ENCODE measurements at places on chromosomes 5 and 9.

- DNase-seq: no peak
These were observed 17.3 kb downstream of the ALDH1A1 start for GRCh38 chr9:72935595-72935994.

GRCh38 chr9:83596899-83597504, 25.9 kb upstream of the IDNK start:
- peak; percentile 13 for DNase-seq

DNA sequence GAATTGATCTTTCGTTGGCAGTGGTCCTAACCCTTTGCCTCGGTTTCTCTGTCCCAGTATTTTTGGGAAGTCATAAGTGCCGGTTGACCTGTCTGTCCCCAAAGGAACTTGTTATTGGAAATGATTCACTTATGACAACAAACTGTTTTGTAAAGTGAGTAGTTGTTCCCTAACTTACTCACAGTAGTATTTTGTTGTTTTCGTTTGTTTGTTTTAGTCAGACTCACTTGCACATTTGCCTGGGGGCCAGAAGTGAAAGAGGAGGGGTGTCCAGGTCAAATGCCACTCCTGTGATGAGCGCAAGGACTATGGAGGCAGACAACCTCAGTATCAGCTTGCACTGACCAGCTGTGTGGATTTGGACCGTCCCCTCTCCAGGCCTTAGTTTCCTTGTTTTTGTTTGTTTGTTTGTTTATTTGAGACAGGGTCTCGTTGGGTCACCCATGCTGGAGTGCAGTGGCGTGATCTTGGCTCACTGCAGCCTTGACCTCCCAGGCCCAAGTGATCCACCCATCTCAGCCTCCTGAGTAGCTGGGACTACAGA, 47.3 kb downstream of the ANKRD55 start:
- no peak for DNase-seq

- DNase-seq: peak; percentile 73
These were observed 885 bp upstream of the MLLT3 start for GRCh38 chr9:20623021-20623747.

GRCh38 chr5:76403766-76404222, 709 bp downstream of the IQGAP2 start:
- peak; percentile 62 for DNase-seq

DNA sequence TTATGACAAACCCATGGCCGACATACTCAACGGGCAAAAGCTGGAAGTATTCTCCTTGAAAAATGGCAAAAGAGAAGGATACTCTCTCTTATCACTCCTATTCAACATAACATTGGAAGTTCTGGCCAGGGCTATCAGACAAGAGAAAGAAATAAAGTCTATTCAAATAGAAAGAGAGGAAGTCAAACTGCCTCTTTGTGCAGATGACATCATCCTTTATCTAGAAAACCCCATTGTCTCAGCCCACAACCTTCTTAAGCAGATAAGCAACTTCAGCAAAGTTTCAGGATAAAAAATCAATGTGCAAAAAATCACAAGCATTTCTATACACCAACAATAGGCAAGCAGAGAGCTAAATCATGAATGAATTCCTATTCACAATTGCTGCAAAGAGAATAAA, 1799.9 kb upstream of the ACO1 start:
- DNase-seq: no peak

DNA sequence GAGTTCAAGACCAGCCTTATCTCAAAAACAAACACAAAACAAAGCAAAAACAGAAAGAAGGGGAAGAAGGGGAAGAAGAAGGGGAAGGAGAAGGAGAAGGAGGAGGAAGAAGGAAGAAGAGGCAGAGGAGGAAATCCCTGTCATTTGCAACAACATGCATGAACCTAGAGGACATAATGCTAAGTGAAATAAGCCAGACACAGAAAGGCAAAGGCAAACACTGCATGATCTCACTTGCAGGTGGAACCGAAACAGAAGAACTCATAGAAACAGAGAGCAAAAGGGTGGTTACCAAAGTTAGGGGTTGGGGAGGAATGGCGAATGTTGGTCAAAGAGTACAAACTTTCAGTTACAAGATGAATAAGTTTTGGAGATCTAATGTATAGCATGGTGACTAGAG, 135.4 kb downstream of the UGCG start:
- DNase-seq: no peak

GRCh38 chr5:167820101-167820990, 471.1 kb upstream of the WWC1 start:
- DNase-seq: no peak

GRCh38 chr5:139251281-139251687, 42.3 kb upstream of the MATR3 start:
- DNase-seq: no peak

DNA sequence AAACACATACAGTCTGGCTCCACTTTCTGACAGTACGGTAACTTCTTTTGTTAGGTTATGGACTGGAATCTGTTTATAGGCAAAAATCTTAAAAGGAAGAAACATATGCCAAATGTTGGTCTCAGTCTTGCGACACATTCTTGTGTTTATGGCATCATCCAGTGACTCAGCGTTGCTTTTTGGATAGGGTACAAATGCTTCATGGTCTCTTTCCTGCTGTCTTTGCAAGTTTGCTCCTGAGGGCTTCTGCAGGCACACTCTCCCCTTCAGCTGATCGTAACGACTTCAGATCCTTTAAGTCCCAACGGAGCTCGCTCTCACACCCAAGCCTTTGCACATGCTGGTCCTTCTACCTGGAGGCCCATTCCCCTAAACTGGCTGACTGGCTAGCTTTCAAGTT, 23.6 kb upstream of the TNFSF8 start:
- DNase-seq: no peak

- DNase-seq: no peak
These were observed 630.5 kb downstream of the ACTL7B start for GRCh38 chr9:108225149-108225800.

DNA sequence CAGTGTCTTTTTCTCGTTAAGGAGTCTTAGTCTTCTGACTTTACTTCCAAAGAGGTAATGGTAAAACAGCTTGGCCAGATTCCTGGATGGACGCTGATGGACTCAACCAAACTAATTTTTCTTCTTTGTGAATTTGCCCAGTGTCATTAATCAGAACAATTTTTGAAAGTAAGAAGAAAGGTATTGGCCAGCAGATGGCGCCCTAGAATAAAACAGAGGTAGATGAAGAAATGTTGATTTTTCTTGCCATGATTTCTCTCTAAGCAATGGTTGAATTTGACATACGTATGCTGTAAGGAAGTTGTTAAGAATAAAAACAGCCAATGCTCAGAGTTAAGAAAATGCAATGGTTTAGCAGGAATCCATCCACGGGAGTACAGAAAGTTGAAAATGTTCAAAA, 500.0 kb downstream of the DIRAS2 start:
- peak; percentile 38 for DNase-seq

- DNase-seq: no peak
These were observed 98.7 kb downstream of the SLC24A2 start for GRCh38 chr9:19690128-19690527.

DNA sequence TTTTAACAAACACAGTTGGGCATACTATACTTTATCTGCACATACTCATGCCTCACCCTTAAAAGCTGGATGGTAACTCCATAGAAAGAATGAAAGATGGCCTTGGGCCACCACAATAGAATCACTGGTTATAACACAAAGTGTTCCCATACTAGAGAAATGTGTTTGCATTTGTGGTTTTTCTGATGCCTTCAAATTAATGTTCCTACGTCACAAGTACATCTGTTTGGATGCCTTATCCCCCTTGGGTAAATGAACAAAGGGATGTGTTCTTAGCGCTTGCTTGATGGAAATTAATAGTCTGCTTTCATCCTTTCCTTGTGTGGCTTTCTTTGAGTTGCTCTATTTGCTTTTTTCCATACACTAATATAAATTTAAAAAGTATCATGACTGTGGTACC, 291.1 kb upstream of the PDE4D start:
- no peak for DNase-seq

DNA sequence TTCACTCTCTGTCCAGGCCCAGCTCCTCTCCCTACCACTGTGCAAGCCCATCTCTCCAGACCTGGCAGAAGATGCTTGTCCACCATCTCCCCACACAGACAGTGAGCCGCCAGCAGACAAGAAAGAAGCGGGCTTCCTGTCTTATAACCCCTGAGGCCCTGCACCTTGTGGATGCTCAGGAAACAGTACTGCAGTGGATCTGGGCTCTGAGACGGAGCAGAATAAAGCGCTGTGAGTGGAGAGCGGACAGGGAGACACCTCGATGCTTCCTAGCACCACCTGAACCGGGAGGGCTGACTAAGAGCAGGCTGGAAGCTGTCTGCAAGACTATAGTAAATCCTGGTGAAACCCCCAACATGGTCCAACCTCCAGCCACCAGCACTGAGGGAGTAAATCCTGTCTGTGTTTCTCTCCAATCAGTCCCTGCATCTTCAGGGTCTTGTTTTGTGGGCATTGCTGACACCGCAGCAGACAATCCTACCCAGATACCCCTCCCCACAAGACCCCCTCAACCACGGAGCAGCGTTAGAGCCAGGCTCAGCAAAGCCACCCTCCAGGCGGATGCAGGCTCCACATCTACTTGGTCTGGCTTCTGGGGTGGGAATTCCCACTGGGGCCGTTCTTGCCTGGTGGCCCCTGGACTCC, 18.7 kb downstream of the ORM2 start:
- DNase-seq: no peak

DNA sequence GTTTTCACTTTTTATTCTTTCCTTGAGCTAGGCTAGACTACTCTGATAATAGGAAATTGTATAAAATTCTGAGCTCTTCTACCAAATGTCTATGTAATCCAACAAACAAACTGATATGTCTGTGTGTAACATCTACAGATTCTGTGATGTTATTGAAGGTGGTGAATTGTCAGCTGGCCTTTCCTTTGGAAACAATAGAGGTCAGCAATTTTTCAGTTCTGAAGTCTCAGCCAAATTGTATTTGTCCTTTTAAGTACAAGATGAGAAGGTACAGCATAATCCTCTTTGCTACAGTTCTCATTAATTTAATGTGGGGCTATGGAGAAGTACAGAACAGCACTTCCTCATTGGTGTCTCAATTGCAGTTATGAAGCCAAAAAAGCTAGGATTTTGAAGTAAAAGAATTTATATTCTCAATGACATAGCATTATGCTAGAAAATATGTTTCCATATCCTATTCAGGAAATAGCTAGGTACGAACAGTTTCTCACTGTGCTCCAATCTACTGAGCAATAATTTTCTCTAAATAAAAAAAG, 198.0 kb downstream of the HINT1 start:
- DNase-seq: no peak

- DNase-seq: no peak
These were observed 53.1 kb downstream of the RNF130 start for GRCh38 chr5:180018347-180019060.

GRCh38 chr9:124839612-124840299, 13.5 kb upstream of the WDR38 start:
- no peak for DNase-seq

DNA sequence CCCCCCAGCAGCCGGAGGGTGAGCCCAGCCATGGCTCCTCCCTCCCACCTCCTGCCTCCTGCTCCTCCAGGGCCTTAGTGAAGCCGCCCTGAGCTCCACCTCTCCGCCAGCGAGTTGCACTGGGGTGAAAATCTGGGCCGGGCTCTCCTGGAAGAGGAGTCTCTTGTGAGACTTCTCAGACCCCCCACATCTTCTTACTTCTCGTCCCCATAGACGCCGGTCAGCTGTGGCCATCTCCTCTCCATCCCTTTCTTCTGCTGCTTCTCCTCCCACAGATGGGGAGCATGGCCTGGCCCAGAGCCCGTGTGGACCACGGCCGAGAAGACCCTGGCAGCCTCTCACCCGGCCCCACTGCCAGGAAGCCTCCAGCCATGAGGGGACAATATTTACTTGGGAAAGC, 17.3 kb downstream of the OLFM1 start:
- DNase-seq: no peak

DNA sequence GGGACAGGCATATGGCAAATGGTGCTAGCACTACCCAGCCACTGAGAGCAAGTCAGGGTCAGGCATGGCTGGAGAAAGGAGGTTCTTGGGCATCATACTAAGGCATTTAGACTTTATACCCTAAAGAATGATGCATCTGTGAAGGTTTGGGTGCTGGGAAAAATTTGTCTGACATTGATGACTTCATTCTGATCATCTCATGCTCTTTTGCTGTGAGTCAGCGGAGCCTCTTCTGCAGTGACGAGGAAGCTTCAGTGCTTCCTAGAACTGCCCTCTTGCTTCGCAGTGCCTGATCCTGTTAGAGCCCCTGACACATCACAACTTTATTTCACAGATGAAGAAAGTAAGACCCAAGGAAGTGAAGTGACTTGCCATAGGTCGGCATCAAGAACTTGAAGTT, 266.6 kb upstream of the GAS1 start:
- no peak for DNase-seq

DNA sequence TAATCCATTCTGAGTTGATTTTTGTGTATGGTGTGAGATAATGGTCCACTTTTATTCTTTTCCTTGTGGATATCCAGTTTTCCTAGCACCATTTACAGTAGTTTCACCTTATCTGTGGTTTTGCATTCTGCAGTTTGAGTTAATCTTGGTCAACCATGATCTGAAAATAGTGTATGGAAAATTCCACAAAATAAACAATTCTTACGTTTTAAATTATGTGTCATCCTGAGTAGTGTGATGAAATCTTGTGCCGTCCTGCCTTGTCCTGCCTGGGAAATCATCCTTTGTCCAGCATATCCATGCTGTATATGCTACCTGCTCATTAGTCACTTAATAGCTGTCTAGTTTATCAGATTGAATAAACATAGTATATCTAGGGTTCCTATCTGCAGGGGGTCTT, 42.1 kb downstream of the CDC42SE2 start:
- no peak for DNase-seq

DNA sequence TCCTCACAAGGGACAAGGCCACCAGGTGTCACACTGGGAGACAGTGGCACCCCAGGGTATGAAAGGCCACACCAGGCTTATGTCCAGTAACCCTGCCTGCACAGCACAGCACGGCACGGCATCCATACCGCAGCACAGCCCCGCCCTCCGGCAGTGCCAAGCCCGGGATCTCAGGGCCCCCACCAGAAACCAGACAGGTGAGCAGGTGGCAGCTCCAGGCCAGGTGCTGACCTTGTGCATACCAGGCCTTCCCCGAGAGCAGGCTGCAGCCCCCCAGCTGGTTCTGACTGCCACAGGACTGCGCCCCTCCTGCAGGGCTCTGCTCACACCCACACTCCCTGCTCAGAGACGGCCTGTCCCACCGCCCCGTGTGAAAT, 56.5 kb downstream of the ADAMTS2 start:
- DNase-seq: no peak

DNA sequence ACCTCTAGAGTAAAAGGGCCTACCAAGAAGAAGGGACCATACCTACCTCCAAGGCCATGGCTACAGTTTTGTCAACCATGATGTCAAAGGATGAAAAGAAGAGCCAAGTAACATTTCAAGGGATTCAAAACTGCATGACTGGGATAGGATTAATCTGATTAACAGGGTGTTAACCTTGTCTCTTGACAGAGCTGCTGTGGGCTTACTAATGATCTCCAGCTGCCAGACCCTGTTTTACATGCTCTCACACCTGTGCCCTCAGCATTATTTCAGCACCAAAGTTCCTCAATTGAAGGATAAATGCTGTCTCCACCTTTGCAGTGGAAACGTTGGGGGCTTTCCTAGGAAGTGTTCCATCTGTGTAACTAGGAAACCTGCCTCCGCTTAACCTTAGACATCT, 78.3 kb downstream of the DMAC1 start:
- DNase-seq: no peak

- DNase-seq: no peak
These were observed 144.4 kb upstream of the IFNE start for GRCh38 chr9:21626493-21626892.

- no peak for DNase-seq
These were observed 13.5 kb upstream of the NRARP start for GRCh38 chr9:137315581-137316011.
